ENCODE measurements at places on chromosomes 13 and 19.

- peak; percentile 59 for DNase-seq
These were observed 924 bp downstream of the RGCC start for GRCh38 chr13:41458187-41458760.

- peak; percentile 6 for DNase-seq
These were observed 1193.8 kb downstream of the SLITRK1 start for GRCh38 chr13:82688400-82688994.

GRCh38 chr13:80870186-80870585 lies 529.3 kb upstream of the SPRY2 start:
- DNase-seq = no peak

- DNase-seq = no peak
These were observed 865.1 kb downstream of the EFNB2 start for GRCh38 chr13:105670179-105670990.

GRCh38 chr13:46008631-46009030 lies 43.9 kb downstream of the ZC3H13 start:
- no peak for DNase-seq

- DNase-seq = peak; percentile 28
These were observed 281.4 kb downstream of the LHFPL6 start for GRCh38 chr13:39321574-39321973.

- no peak for DNase-seq
These were observed 153.7 kb downstream of the KLF5 start for GRCh38 chr13:73212482-73212881.

- DNase-seq = no peak
These were observed 140.9 kb downstream of the NDFIP2 start for GRCh38 chr13:79621902-79622301.

DNA sequence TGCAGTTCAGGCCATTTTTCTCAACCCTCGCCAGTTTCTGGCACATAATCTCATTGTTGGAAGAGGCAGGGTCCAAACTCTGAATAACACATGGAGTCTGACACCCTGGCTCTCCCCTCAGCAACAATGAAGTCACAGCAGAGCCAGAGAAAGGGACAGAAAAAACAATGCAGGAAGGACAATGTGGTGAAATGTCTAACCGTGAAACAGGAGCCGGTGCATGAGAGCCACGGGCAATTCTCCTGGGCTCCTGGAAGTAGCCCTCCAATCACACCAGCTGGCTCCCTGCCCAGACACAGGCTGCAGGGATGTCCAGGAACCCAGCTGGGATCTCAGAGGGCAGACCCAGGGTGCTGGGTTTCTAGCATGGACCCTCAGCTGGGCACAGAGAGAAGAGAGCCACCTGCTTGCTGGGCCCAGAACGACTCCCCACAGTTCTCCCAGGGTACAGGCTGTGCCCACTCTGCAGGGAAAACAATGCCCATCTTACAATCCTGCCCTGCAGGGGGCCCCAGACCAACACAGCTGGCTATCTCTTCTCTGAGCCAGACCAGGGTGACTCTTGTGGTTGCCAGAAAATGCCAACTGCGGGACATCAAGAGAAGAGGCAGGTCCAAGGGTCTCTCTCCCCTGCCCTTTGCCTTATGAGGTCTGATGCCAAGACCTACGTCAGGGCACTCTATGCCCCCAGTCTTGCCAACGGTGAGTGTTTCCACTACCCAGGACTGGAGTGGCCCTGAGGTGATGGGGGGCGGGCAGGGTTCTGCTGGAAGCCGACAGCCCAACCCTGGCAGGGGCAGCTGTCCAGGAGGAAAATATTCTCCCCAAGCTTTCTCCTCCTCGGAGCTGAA lies 64.5 kb downstream of the CEBPG start:
- DNase-seq = no peak

DNA sequence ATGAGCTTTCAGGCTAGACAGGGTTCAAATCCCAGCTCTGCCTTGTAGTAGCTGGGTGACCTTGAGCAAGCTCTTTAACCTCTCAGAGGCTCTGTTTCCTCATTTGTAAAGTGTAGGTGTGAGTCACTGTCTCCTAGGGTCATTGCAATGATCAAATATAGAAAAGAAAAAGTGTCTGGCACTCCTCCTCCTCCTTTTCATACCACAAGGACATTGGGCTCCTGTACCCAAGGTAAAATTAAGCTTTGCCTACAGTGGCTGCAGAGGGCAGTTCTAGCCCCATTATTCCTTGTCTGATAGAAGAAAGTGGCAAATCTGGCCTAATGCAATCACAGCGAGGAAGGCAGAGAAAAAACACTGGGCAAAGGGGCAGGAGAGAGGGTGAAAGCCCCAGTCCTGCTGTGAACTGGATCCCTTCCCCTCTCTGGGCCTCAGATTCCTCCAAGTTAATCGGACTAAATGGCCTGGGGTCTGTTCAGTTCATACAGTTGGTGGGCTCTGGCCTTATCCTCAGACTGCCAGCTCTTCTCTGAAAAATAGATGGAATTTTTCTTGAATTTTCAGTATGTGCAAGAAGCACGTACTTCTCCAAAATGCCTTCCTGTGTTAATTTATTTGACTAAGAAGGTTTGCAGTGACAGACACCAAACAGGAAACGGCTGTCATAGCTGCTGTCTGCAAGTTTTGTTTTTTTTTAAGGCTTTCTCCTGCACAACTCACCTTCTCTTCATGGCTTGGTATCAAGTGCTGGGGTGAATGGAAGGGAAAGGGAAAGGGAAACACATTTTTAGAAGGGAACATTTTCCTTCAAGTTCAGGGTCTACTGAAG lies 35.3 kb downstream of the RGCC start:
- DNase-seq = no peak

- no peak for DNase-seq
These were observed 24.1 kb downstream of the CLEC4M start for GRCh38 chr19:7787141-7787540.

GRCh38 chr19:50155520-50156109 lies 7.5 kb downstream of the IZUMO2 start:
- no peak for DNase-seq

- peak; percentile 23 for DNase-seq
These were observed 20.2 kb upstream of the PNMA8B start for GRCh38 chr19:46515879-46516350.

DNA sequence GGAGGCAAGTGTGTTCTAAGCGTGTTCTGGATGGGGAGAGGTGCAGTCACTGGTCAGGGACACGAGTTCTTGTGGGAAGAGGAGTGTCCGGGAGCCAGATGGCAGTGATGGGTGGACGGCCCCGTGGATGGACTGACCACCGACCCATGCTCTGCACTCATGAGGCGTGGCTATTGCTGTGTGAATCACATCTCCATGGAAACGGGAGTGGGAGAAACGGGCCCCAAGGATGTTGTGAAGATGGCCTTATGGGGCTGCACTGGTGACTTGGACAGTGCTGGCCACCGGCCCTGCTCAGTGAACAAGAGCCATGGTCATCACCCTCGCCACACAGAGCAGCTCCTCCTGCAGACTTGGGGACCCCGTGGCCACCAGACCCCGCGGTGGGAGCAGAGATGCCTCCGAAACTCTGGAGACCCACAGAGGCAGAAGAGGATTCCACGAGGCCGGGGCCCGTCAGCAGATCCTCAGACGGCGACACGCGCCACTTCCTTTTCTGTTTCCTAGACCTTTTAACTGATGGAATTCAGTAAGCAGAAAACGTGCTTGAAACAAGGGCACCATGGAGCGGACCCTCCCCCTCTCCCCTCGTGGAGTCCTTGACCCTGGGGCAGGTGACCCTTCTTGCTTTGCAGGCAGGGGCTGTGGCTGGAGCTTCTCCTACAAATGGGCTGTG lies 47.5 kb downstream of the GAS6 start:
- DNase-seq = peak; percentile 63

DNA sequence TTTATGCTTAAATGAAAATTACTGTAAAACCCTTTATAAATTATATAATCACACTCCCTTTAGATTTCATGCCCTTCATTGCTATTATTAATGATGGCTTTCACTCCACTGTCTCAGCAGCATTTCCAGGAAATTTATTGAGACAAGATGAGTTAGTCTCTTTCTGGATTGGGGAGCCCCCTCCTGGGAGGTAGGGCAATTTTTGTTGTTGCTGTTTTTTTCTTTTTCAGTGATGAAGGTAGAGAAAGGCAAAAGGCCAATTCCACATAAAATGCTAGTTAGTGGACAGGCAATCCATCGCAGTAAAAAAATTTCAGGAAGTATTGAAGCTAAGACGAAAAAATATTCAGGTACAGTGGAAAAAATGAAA lies 80.2 kb downstream of the TEX26 start:
- peak; percentile 62 for DNase-seq
